ENCODE measurements at places on chromosomes 7 and 10.

DNA sequence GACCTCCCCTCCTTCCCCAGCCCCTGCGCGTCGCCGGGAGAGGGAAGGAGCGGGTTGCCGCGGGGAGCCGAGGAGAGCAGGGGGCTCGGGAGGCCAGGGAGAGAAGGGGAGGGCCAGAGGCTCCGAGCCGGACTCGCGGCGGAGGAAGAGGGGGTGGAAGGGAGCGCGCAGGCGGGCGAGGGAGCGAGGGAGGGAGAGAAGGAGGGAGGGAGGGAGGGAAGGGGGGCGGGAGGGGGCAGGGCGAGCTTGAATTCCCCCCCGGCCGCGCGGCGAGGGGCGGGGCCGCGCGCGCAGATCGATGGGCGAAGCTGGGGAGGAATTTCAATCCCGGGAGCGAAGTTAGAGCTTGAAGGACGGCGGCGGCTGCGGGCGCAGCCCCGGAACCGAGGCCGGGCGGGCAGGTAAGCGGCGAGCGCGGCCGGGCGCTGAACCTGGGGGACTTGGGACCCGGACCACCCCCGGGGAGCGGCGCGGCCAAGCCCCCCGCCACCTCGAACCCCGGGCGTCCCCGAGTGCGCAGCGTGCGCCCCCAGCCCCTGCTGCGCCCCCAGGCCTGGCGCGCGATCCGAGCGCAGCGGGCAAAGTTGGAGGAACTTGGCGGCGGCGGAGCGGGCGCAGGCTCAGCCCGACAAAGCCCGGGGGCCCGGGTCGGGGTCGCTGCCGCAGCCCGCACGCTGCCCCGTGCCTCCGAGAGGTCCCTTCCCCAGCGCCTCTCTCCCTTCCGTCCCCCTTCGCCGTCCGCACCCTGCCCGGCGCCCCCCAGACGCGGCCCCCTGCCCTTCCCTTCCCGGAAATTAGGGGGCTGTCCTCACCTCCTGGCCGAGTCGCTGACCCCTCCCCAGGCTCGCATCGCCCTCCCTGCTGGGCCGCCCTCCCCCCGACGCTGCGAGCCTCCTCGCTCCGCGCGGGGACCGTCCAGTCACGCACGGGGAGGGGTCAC lies at the start of gene ELFN1:
TSS of gene ELFN1 (plus strand) at position 324 of the 940 bp plus-strand sequence. CDS start 74,320 bp downstream, outside the sequence.
- DNase-seq = no peak

DNA sequence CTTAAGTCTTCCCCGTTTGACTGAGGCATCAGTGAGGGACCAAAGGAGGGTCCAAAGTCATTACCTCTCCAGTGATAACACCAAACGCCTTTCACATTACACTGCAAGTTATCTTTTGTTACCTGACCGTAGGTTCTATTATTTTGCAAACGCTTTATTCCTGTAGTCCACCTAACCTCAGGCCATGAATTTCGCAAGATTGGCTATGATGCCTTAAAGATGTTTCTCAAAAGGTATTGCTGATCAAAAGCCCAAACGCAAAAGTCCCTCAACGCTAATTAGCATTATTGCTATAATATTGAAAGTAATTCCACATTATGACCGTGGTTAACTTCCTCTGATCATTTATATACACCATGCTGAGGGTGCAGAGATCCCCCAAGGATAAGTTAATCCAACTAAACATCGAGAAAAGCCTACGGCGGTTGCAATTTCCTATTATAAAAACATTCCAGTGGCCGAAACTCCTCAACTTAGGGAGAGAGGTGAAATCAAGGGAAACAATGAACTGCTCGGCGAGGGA lies 649 bp downstream of the DNA2 start:
- DNase-seq = no peak

GRCh38 chr7:43769281-43769680 lies 10.8 kb downstream of the BLVRA start:
- no peak for DNase-seq

DNA sequence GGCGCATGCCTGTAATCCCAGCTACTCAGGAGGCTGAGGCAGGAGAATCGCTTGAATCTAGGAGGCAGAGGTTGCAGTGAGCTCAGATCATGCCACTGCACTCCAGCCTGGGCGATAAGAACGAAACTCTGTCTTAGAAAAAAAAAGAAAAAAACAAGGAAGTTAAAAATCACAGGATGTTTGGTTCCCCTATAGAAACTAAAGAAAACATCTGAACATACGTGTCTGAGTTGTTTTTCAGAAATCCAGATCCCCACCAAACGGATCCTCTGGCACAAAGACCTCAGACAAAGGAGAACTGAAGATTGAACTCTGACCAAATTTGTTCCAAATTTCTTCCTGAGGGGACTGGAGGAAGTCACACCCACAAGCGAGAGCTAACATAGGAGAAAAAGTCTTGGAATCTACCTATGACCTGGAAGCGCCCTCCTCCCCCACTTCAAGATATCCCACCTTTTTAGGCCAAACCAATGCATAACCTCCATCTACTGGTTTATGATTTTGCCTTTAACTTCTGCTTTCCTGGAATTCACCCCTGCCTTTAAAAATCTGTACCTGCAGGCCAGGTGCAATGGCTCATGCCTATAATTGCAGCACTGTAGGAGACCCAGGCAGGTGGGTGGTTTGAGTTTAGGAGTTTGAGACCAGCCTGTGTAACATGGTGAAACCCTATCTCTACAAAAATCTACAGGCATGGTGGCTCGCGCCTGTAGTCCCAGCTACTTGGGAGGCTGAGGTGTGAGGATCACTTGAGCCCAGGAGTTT lies 19.7 kb upstream of the SIRT1 start:
- no peak for DNase-seq

GRCh38 chr10:124340033-124340760 lies 78.5 kb downstream of the OAT start:
- DNase-seq = peak; percentile 96

Measured in smooth muscle cell of the brain vasculature (primary cell).